SW 1271 (cell line): ENCODE measurements at places on chromosomes 4 and X.

- no peak for DNase-seq
Observed at GRCh38 chrX:108332281-108332680, 105.9 kb downstream of the COL4A6 start.

DNA sequence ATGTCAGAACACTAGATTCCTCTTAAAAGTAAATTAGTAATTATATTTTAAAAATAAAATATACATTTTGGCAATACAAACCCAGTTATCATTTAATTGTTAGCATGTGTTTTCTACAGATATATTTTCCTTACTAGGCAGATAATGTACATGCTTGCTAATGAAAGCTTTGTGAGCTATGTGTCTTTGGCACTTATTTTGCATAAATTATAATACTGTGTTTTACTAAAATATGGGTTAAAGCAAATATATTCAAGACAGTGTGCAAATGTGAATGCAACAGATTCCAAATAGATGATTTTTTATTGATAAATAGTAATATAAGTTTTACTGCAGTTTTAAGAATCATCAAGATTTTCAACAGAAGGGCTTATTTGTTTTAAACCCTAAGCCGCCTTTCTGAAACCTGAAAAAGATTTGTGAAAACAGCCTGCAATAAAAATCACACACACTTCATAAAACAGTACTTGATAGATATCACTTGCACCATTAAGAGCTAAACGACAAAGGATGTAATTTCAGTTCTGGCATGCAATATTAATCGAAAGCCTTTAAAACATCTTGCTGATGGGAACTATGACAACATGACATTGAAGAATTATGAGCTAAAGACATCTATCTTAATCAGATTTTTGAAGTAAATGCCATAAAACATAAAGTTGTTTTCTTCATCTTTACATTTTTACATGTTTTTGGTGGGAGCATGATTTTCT is 333.3 kb downstream of the DCTD start:
- no peak for DNase-seq

- DNase-seq = no peak
Observed at GRCh38 chrX:94216738-94217137, 542.7 kb downstream of the FAM133A start.

GRCh38 chrX:150212672-150213480 is 150.2 kb upstream of the MAMLD1 start:
- no peak for DNase-seq

GRCh38 chr4:122285285-122285684 is 93.5 kb upstream of the ADAD1 start:
- DNase-seq = no peak

DNA sequence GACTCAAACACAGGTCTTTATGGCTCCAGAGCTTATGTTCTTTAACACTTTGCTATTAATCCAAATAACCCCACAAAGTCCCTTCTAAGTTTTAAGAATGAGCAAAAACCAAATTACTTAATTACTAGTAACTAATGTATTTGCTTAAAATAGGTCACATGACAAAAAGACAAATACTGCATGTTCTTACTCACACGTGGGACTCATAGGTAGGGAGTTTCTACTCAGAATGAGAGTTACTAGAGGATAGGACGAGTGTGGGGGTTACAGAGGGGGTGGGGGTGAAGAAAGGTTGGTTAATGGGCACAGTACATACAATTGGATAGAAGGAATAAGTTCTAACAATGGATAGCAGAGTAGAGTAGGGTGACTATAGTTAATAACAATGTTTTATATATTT is 5.8 kb downstream of the RPS6KA3 start:
- DNase-seq = no peak

DNA sequence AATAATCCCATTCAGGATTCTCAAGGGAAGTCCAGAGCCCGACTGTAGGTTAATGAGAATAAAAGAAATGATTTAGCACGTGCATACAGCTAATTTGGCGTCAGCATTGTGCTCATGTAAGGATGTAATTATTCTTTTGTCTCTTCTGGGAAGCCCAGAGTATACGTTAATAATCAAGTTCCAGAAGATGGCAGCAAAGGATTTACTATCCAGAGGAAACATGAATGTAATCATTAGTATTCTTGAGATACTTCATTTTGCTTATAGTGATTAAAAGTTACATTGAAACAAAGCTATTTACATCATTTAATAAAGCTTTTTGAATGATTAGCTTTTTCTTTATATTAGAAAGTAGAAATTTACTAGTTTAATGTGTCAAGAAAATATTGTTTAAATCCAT is 27.1 kb upstream of the MAP9 start:
- no peak for DNase-seq

- DNase-seq = no peak
Observed at GRCh38 chr4:114038762-114039387, 59.4 kb upstream of the ARSJ start.

DNA sequence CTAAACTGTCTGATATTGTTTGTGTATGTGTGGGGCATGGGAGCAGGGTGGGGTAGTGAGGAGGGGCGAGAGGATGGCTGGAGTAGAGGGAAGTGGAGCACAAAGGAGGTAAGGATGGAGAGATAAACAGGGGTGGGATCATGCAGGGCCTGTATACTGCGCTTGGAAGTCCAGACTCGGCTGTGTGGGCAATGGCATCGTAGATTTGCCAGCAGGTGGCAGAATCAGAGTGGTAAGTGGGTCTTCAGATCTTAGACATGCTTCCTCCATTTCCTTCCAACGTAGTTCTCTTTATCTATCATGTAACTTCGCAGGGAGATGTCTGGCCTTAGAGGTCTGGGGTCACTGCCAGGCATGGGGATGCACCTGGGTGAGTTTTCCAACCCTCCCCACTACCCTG is 155.5 kb downstream of the PDGFRA start:
- peak; percentile 2 for DNase-seq

DNA sequence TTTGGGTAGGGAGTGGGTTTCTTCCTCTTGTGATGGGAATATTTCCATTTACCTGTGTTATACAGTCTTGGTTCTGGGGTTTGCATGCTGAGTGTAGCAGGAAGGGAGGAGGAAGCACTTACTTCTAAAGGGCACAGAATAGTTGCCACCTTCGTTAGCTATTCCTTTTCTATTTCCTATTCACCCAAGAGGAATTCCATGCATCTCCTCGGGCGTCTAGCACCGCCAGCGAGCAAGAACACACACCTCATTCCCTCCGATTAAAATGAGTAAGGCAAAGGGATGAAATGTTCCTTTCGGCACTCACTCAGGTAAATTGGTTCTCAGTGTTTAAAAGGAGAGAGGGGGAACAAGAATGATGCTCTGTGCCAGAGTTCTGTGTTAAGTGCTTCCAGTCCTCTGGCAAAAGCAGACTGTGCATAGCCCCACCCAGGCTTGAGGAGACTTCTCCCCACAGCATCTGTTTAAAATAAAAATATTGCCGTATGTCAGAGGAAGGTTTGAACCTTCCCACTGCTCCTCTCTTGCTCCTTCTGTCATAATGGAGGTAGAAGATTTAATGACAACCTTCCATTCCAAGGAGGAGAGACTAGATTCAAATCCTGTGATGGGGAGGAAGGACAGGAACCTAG is 351.4 kb downstream of the PTTG2 start:
- DNase-seq = no peak
